ENCODE measurements at places on chromosomes 3 and 15. TPM values are rescaled to one million over a fixed set of nuclear protein-coding genes. Genes with fewer than 3 reads are reported as not detected.

DNA sequence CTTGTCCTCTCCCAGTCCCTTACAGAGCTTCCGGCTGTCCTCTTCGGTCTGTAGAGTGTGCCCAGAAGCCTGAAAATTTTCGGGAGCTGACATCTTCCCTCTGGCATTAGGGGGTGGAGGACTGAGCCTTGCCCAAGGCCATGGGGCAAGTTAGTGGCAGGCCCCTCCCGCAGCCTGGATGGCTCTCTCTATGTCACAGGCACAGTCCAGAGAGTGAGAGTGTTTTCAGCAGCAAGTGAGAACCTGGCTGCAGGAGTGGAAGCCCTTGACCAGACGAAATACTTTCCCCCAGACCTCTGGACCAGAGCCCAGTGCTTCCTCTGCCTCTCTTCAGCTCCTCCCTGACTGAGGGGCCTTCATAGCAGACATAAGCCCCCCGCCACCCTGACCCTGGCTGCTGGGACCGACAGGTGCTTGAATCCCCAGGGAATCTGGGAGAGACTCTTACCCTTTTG is 50.5 kb upstream of the SEC22A start:
- no peak overlapping the region for H3K4me3 ChIP-seq
- no peak overlapping the region for H3K27ac ChIP-seq
- no peaks in the 10 kb centered on the region for H3K27me3 ChIP-seq
- DNase-seq, result no peak
- H3K36me3 ChIP-seq, result peaks cover 4% of the 10 kb centered on the region

GRCh38 chr3:31610700-31611275 is 78.1 kb downstream of the STT3B start:
- H3K4me1 ChIP-seq, result peaks cover 42% of the 10 kb centered on the region
- no peak overlapping the region for H3K4me3 ChIP-seq
- no peak overlapping the region for H3K27ac ChIP-seq
- no peaks in the 10 kb centered on the region for H3K27me3 ChIP-seq
- peaks cover 15% of the 10 kb centered on the region for H3K36me3 ChIP-seq

GRCh38 chr3:55246033-55246432 is 241.1 kb downstream of the WNT5A start:
- H3K36me3 ChIP-seq, result peaks cover 5% of the 10 kb centered on the region
- no peak for DNase-seq
- no peak overlapping the region for H3K27ac ChIP-seq

DNA sequence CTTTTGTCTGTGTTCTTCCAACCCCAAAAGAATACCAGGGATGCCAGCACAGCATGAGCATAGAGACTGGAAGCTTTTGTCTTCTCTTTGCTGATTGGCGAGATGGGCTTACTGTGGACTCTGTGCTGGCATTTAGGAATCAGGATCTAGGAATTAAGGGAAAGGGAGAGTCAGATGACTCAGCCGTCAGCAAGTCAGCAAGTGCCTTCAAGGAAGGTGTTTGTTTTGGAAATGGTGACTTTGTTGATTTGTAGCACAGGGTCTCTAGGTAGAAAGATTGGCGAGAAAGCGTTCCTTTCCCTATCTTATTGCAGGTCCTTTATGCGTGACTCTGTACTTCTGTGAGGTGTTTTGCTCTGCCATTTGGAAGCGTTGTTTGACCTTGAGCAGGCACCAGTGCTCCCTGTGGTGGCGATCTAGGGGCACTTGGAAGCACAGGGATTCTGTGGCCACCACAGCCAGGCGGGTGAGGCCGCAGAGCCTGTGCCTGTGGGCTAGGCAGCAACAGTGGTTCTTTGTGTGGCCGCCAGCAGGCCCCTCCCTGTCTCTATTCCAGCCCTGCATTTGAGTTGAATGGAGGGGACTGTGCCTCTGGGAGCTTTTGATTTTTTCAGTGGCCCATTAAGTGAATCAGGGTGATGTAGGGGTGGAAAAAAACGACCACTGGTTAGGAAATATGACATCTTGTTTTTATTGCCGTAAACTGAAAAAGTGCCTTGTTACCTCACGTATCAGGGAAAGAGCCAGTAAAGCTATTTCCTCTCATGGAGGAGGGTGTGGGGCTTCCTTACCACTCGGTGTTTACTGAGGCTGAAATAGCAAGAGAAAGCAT is 19.0 kb downstream of the FAN1 start:
- no peak overlapping the region for H3K4me3 ChIP-seq
- no peak overlapping the region for H3K27ac ChIP-seq
- H3K27me3 ChIP-seq, result no peaks in the 10 kb centered on the region
- no peak for DNase-seq
- H3K4me1 ChIP-seq, result no peaks in the 10 kb centered on the region

Gene CXCR6
- 4.0 TPM for total RNA-seq

Gene FSD2
- not detected for total RNA-seq

Gene SCAANT1
- total RNA-seq, result not detected

Gene GOLGA8T
- 1.7 TPM for total RNA-seq

Gene TRIM59
- total RNA-seq, result 30.5 TPM

GRCh38 chr3:149181182-149181581 is 40.4 kb downstream of the CP start:
- no peaks in the 10 kb centered on the region for H3K4me1 ChIP-seq
- no peaks in the 10 kb centered on the region for H3K27me3 ChIP-seq
- no peaks in the 10 kb centered on the region for H3K36me3 ChIP-seq
- no peak overlapping the region for H3K27ac ChIP-seq

DNA sequence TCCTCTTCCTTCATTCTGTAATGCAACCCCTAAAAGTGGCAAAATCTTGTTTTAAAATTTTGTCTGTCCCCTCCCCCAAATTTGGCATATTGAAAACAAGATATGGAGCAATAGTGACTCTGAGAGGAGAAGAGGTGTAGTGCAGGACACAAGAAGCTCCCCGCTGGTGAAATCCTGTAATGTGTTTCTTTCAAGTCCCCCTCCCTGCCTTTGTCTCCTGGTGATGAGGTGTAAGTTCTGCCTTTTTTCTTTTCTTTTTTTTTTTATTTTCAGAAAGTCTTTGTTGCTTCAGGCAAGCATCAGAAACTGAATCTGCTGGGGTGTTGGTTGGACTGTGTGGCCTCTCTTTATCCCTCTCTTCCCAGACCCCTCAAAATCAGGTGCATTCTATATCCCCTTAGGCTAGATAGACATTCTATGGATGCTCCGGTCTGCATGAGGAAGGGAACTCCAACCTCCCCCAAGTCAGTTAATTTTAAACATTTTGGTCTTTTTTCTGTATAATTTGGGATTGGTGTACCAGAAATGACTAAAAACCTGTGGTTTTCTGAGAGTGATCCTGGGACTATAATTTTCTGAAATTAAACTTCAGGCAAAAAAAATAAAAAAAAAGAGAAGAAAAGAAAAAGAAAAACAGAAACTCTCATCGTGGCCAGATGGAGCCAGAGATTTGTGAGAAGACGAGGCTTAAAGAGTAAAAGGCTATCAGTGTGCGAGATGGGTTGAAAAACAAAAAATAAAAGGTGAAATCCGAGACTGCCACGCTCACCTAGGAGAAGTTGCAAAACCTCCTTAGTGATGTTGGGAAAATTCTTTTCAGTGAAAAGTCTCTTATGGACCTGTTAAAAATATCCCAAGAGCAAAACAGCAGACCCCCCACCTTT is 21.4 kb downstream of the ACKR2 start:
- no peak overlapping the region for H3K27ac ChIP-seq
- H3K36me3 ChIP-seq, result no peaks in the 10 kb centered on the region
- H3K27me3 ChIP-seq, result peaks cover 35% of the 10 kb centered on the region
- no peak overlapping the region for H3K4me3 ChIP-seq

- H3K4me1 ChIP-seq, result peaks cover 9% of the 10 kb centered on the region
- no peak overlapping the region for H3K4me3 ChIP-seq
- peaks cover 32% of the 10 kb centered on the region for H3K36me3 ChIP-seq
- DNase-seq, result no peak
- H3K27me3 ChIP-seq, result no peaks in the 10 kb centered on the region
- no peak overlapping the region for H3K27ac ChIP-seq
Measured at GRCh38 chr3:187725653-187726370, 19.5 kb downstream of the BCL6 start.

DNA sequence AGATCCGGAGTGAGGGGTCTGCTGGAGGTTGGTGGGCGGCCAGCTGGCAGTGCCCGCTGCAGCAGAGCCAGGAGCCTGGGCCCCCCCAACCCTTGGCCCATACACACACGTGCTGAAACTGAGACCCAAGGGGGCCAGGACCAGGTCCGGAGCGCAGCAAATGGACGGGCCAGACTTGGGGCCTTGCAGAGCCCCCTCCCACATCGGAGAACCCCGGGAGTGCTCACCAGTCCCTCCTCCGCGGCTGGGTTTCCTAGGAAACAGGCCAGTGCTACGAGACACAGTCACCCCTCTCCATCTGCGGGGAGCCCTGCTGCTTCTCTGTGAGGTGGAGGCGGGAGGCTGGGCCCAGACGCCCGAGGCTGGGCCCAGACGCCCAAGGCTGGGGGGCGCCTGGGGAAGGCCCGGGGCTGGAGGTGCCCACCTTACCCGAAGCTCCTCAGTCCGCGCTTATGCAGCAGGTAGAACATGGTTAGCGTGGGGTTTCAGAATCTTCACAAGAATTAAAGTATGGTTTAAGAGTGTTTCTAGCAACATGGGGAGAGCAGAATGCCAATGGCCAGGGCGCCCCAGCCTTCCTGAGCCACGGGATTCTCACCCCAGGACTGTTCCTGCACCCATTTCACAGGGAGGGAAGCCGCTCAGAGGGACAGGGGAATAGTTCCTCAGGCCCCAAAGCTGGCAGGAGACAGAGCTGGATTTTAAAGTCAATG is 135.0 kb upstream of the PRR20G start:
- peaks cover 18% of the 10 kb centered on the region for H3K27me3 ChIP-seq
- no peak for DNase-seq
- no peak overlapping the region for H3K27ac ChIP-seq
- no peaks in the 10 kb centered on the region for H3K36me3 ChIP-seq

Gene LSAMP
- total RNA-seq, result not detected

DNA sequence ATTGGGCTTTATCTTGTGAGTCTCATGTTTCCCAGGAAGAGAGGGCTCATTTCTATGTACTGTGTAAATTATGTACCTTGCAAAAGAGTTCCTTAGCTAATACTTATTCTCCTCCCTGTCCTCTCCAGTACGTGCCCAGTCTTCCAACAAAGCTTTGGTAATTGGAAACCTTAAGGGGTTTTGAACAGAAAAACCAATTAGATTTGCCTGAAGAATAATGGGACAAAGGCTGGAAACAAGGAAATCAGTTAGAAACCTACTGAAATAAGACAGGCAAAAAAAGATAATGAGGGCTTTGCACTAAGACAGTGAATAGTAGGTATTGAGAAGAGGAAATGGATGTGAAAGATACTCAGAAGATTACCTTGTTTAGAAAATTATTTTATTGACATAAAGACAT is 82.5 kb downstream of the SPRED1 start:
- no peak for DNase-seq
- no peak overlapping the region for H3K27ac ChIP-seq
- no peaks in the 10 kb centered on the region for H3K36me3 ChIP-seq
- no peaks in the 10 kb centered on the region for H3K27me3 ChIP-seq
- no peaks in the 10 kb centered on the region for H3K4me1 ChIP-seq

DNA sequence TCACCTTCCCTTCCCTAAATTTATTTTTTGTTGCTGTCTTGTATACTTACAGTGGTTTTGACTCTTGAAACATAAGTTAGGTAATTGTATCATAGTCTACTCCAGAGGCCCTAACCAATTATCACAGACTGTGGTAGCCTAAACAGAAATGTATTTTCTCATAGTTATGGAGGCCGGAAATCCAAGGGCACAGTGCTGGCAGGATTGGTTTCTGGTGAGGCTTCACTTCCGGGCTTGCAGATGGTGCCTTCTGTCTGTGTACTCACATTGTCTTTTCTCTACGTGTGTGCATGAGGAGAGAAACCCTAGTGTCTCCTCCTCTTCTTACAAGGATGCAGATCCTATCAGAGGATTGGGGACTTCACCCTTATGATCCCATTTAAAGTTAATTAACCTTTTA is 290.2 kb upstream of the KCNMB2 start:
- peaks cover 3% of the 10 kb centered on the region for H3K27me3 ChIP-seq
- no peak overlapping the region for H3K27ac ChIP-seq
- no peaks in the 10 kb centered on the region for H3K36me3 ChIP-seq
- no peak overlapping the region for H3K4me3 ChIP-seq
- no peak for DNase-seq

Gene ISLR2
- not detected for total RNA-seq

DNA sequence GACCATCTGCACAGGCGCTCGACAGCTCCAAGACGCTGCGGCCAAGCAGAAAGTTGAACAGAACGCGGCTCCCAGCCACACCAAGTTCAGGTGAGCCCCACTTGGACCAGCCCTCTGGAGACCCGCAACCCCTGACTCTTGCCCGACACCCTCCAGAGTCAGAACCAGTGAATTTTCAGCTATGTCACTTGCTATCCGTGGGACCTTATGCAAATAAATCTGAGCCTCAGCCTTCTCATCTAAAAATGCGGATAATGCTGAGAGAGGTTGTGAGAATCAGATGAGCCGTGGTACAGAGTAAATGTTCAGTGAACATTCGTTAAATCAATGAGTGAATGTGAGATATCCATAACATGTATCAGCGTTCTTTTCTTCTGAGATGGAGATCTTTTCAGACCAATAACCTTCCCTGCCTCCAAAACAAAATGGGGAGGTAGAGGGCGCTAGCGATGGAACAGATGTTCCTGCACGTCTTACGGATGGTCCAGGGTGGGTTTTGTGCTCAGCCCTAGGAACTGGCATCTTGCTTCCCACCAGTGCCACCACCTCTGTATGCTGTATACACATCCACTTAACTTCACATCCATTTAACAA is 524 bp downstream of the MRPS11 start:
- H3K27ac ChIP-seq, result peak overlapping the region; percentile 93
- H3K27me3 ChIP-seq, result no peaks in the 10 kb centered on the region
- peaks cover 41% of the 10 kb centered on the region for H3K4me1 ChIP-seq

- no peak overlapping the region for H3K4me3 ChIP-seq
- peaks cover 33% of the 10 kb centered on the region for H3K4me1 ChIP-seq
- no peaks in the 10 kb centered on the region for H3K36me3 ChIP-seq
- no peak overlapping the region for H3K27ac ChIP-seq
Measured at GRCh38 chr3:188416041-188416440, 262.1 kb downstream of the LPP start.

Gene MAGEL2
- not detected for total RNA-seq

- H3K36me3 ChIP-seq, result peaks cover 5% of the 10 kb centered on the region
- H3K4me3 ChIP-seq, result peak overlapping the region; percentile 100
- no peaks in the 10 kb centered on the region for H3K27me3 ChIP-seq
- peak; percentile 67 for DNase-seq
- H3K27ac ChIP-seq, result peak overlapping the region; percentile 97
- H3K4me1 ChIP-seq, result peaks cover 18% of the 10 kb centered on the region
Measured at GRCh38 chr3:40309925-40310695, 603 bp downstream of the EIF1B start.

DNA sequence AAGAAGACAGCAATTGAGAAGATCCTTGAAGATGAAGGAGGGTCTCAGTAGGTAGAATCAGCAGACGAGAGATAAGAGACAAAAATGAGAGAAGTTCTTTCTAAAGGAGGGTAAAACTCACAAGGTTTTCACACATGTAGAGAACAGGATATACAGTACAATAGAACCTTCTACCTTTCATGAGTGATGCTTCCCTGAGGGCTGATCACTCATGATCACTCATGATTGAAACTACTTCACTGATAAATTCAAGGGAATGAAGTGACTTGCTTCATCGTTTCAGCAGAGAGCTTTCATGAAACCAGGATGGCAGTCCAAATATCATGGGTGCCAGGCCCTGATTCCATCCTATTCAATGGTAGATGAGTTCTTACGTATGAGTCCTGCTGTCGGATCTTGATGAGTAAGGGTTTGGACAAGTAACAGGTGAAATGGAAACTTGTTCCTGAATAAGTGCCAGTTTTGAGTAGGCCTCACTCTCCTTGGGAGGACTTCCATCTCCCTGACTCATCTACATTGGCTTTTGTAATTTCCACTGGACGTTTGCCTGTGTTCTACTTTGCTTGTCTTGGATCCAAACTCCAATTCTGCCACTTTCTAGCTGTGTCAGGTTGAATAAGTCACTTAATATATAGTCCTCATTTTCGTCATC is 9.6 kb upstream of the CLDN16 start:
- H3K27me3 ChIP-seq, result no peaks in the 10 kb centered on the region
- no peaks in the 10 kb centered on the region for H3K4me1 ChIP-seq
- H3K27ac ChIP-seq, result no peak overlapping the region

Data from natural killer cell treated with Interleukin-12 subunit alpha and Interleukin-12 subunit beta and Interleukin-15 and Interleukin-18, amount 100 ng/mL, for 72 hours (primary cell).